ENCODE measurements at places on chromosomes 16 and 17. TPM values are rescaled to one million over a fixed set of nuclear protein-coding genes. Genes with fewer than 3 reads are reported as not detected.

DNA sequence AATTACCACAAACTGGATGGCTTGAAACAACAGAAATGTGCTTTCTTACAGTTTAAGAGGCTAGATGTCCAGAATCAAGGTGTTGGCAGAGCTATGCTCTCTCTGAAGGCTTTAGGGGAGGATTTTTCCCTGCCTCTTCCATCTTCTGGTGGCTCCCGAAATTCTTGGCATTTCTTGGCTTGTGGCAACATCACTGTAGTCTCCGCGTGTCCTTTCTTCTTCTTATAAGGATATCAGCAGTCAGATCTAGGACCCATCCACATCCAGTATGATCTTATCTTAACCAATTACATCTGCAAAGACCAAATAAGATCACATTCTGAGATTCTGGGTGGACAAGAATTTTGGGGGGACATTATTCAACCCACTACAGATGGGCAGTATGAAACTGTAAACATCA lies 119.2 kb upstream of the PMFBP1 start:
- peaks cover 2% of the 10 kb centered on the region for H3K4me1 ChIP-seq
- no peak for DNase-seq
- H3K27ac ChIP-seq, result peak overlapping the region; percentile 71

DNA sequence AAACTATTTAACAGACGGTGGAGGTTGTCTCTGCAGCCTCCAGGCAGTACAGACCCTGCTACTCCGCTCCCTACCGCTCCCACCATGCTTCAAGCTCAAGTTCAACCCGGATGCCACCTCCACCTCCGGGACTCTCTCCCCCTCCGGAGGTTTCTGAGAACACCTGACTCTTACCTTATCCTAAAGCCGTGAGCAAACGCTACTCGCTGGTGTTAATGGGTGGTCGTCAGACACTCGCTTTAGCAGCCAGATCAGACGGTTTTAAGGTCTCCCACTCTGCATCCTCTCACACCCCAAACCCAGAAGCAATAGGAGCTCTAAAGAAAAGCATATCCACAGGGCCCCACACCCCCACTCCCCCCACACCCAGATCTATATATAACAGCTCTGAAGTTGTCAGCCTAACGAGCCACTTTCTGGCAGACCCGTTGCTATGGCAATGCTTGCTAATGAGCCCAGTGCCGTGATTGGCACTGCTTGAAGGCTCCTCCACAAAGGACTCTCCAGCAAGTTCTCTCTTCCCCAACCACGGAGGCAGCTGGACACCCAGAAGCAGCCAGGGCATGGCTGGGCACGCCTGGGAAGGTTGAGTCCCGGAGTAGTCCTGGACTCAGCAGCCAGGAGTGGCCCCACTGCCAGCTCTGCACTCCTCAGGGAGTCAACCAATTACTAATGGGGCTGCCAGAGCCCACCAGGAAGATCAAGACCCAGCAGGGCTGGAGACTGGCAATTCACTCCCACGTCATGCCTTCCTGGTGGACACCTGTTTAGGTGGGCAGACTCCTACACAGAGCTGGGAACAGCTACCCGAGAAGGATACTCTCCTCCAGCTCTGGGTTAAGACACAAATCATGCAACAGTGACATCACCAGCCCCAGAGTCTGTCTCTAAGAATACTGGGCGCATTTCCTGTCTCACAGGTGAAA lies 121.2 kb upstream of the RCVRN start:
- H3K36me3 ChIP-seq, result no peaks in the 10 kb centered on the region
- no peak overlapping the region for H3K27ac ChIP-seq
- no peak overlapping the region for H3K4me3 ChIP-seq
- H3K4me1 ChIP-seq, result no peaks in the 10 kb centered on the region

DNA sequence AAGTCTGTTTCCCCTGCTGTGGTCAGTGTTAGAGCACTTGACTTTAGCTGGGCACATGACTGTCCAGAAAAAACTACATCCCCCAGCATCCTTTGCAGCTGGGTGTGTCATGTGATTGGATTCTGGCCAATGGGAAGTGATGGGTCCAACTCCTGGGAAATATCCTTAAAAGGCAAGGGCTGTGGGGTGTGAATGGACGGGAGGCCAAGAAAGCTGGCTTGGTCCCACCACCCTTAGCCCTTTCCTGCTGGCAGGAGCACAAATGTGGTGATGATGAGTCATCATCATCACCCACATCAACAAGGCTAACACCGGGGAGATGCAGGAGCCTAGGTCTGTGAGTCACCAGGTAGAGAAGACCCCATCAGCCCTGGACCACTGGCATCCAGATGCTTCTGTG lies 341.7 kb downstream of the C16orf95 start:
- H3K36me3 ChIP-seq, result no peaks in the 10 kb centered on the region
- no peaks in the 10 kb centered on the region for H3K27me3 ChIP-seq
- no peak overlapping the region for H3K27ac ChIP-seq

DNA sequence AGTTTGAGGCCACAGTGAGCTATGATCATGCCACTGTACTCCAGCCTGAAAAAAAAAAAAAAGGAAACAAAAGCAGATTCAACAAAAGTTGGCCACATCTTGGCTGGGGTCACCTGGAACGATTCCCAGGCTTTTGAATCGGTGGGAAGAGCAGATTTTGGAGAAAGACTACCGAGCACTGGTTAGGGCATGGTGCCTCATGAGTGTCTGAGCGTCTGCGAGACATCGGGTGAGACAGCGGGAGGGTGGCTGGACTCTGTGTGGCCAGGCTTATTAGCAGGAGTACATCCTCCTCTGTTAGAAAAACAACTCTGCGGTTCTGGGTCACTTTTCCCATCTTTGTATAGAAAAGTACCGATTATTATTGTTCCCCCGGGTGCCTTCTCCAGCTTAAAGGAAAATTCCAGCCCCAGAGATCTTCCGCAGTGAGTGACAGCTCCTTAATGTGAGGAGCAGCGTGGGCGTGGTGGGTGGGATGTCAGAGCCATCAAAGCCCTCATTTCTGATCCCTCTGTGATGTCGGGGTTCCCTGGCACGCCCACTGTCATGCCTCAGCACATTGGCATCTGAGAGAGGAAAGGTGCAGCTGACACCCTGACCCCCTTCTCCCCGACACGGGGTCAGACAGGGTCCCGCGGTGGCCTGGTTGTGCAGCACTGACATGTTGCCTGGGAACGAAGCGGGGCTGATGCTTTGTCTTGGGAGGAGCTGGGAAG lies 6.9 kb downstream of the RGS9 start:
- H3K36me3 ChIP-seq, result no peaks in the 10 kb centered on the region
- H3K4me3 ChIP-seq, result no peak overlapping the region
- DNase-seq, result no peak
- H3K27me3 ChIP-seq, result no peaks in the 10 kb centered on the region
- H3K4me1 ChIP-seq, result no peaks in the 10 kb centered on the region

Gene KCNJ12
- total RNA-seq, result 2.9 TPM

GRCh38 chr17:60393840-60394723 lies 2.1 kb upstream of the USP32 start:
- H3K27ac ChIP-seq, result no peak overlapping the region
- DNase-seq, result no peak
- no peaks in the 10 kb centered on the region for H3K4me1 ChIP-seq
- H3K27me3 ChIP-seq, result no peaks in the 10 kb centered on the region
- H3K4me3 ChIP-seq, result no peak overlapping the region
- H3K36me3 ChIP-seq, result no peaks in the 10 kb centered on the region

DNA sequence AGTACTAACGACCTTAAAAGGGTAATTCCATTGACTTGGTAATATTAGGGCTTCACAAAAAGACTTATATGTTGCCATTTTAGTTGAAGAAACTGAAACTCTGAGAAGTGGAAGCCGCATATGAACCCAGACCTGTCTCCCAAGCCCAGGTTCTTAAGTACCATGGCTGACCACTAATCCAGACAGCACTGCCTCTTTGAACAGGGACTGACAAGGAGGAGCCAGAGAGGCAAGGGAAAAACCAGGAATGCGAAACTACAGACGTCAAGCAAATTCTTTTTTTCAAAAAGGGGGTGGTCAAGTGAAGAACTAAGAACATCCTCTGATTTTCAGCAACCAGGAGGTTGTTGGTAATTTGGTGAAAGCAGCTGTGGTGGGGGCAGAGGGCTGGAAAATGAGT lies 15.2 kb downstream of the CYB5D1 start:
- H3K36me3 ChIP-seq, result no peaks in the 10 kb centered on the region
- no peak overlapping the region for H3K27ac ChIP-seq
- H3K4me1 ChIP-seq, result no peaks in the 10 kb centered on the region
- no peak overlapping the region for H3K4me3 ChIP-seq

Gene HSD3B7
- 13.6 TPM for total RNA-seq

Gene HOXB2
- total RNA-seq, result 25.4 TPM

Gene ABCC3
- total RNA-seq, result 25.7 TPM

Gene TBX2
- total RNA-seq, result 28.9 TPM
